ENCODE measurements at places on chromosomes 13 and 19.

DNA sequence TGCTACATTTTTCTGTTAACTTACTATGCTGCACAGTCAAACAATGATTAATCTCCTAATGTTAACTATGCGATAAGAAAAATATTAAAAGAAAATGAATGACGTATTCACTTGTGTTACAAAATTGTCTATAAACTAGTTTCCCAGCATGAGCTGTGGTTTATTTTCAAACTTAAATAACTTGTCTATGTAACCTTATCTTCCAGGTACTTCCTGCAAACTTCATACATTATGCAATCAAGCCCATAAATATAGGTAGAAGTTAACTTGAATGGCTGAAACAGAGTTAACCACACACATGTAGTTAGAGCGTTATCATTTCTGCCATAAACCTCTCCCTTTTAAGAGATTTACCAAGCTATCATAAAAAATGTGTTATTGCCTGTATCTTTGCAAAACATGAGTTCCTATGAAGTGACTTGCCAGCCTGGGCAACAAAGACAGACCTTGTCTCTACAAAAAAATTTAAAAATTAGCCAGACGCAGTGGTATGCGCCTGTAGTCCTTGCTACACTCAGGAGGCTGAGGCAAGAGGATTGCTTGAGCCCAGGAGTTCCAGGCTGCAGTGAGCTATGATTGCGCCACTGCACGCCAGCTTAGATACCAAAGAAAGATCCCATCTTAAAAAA lies 17.7 kb upstream of the KLF5 start:
- DNase-seq, result no peak

DNA sequence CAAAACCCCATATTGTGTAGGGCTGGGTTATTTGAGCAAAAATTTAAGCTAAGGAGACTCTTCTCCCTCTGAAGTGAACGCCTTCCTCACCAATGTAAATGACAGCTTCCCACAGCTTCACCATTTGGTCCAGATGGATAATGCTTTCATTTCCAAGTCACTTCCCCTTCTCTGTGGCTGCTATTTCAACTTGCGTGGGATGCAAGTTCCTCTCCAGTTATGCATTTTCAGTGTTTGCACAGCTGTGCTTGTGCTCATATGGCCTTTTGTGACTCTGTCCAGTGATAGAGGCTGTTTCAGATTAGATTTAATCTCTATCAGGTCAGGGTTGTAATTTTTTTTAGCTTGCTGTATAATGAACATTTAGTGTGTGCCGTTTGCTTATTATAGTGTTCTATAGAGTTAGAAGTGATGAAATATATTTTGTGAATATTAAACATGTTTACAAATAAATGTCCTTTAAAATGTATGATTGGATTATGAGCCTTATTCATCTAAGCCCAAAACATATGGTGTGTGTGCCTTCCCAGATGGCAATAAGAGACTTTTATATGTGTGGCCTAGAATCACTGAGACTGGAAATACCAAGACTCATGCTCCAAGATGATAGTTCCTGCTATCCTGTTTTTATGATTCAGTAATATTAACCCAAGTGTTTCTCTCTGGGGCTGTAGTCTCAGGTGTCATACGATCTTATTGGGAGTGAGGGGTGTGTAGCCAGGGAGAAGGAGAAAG lies 86.6 kb downstream of the TNFRSF19 start:
- DNase-seq, result no peak

DNA sequence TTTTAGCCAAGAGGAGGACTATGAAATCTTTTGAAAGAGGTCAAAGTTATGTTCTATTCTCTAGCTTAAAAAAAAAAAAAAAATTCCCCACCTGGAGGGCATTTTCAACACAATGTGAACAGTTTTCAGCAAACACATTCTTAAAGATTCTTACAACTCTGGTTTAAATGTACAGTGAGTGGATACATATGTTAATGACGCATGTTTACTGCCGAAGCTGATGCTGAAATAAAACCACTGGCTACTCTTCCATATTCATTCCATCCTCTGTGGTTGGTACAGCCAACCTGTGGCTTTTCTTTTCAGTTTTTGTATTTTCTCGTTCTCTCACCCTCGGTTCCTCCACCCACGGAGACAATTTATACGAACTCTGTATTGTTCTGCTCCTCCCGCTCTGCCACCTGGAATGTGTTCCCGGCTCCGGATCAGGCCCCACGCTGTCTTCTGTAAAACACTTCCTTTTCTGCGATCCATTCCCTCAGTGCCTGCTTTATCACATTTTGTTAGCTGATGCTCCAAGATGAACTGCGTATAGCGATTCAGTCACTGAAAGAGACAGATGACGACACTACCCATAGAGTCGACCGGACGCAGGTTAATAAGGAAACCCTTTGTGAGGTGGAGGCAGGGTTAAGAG lies 466.4 kb upstream of the ARGLU1 start:
- no peak for DNase-seq

DNA sequence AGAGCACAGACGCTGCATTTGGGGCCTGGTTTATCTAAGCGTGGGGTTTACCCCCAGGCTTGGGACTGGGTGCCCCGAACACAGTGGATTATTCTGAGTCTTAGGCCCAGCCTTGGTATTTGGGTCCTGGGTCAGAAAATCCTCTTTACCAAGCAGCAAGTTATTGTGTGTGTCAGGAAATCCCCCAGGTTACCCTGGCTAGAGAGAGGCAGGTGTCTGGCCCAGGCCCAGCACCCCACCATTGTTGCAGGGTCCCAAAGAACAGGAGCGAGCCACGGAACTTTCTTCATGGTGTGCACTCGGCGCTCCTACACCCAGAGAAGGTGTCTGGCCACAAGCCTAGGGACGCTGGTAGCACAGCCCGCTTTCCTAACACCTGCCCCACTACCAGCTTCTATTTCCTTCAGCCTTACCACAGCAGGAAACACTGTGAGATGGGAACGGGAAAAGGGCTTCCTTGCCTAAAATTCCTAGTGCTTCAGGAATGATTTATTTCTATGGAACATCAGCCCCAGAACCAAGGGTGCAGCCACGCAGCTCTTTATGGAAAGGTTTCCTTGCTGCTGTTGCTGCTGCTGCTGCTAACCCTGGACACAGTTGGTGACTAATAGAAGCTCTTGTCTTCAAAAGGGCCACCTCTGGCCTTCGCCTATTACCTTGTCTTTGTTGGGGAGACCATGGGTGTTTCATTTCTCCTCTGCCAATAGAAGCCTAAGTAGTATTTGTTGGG lies 7.4 kb upstream of the CDX2 start:
- no peak for DNase-seq

DNA sequence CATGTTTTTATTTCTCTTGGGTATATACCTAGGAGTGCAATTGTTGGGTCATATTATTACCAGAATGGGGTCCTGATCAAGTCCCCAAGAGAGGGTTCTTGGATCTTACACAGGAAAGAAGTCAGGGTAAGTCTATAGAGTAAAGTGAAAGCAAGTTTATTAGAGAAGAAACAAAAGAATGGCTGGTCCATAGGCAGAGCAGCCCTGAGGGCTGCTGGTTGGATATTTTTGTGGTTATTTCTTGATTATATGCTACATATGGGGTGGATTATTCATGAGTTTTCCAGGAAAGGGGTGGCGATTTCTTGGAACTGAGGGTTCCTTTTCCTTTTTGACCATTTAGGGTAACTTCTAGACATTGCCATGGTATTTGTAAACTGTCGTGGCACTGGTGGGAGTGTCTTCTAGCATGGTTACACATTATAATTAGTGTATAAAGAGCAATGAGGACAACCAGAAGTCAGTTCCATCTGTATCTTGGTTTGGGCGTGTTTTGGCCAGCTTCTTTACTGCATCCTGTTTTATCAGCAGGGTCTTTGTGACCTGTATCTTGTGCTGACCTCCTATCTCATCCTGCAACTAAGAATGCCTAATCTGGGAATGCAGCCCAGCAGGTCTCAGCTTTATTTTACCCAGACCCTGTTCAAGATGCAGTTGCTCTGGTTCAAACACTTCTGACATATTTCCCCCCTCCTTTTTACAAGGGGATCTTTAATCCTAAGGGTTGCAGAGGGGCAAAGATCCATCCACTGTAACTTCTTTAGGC lies 41.1 kb downstream of the CEACAM1 start:
- no peak for DNase-seq

- DNase-seq, result no peak
Observed at GRCh38 chr19:57786286-57786685, 16.8 kb downstream of the ZNF586 start.

- no peak for DNase-seq
Observed at GRCh38 chr13:44411841-44412240, 38.2 kb downstream of the SERP2 start.

DNA sequence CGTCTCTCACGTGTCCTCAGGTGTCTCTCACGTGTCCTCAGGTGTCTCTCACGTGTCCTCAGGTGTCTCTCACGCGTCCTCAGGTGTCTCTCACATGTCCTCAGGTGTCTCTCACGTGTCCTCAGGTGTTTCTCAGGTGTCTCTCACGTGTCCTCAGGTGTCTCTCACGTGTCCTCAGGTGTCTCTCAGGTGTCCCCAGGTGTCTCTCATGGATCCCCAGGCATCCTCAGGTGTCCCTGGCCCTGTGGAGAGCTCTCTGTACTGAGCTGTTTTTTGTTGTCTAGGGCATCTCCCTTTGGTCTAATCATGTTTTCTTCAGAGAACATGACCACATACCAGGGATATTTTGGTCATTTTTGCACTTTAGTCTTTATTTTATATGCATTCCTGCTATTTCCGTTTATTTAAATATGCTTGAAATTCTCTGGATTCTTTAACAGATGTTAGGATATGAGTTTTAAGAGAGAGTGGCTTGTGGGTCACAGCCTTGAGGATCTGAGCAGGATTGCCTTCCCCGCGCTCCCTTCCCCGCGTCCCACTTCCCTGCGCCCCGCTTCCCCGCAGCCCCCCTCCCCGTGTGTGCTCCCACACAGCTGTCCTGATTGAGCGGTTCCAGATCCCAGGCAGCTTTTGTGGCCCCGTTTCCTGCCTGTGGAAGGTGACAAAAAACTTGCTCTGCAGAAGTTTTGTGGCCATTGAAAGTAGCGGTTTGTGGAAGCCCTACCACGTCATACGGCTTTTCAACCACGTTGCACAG lies 31.9 kb downstream of the ATP4B start:
- DNase-seq, result no peak

DNA sequence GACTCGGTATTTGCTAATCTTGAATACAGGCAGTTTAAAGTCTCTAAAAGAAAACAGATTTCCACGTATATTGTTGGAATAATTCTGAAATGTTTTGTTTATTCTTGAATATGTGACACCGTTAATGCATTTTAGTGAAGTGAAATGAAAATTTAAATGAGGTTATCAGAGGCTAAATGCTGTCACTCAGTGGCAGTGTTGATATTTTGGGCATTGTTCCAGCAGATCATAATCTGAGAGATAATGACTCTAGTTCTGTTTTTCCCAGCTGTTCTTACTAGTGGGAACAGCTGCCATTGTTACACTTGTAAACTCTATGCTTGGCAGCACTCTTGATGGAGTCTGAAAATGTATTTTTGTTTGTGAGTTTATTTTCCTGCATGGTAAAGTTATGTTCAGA lies 365.6 kb upstream of the SLC10A2 start:
- DNase-seq, result no peak

- no peak for DNase-seq
Observed at GRCh38 chr13:30448441-30448840, 17.3 kb downstream of the HMGB1 start.

- DNase-seq, result no peak
Observed at GRCh38 chr19:10211061-10211460, 16.3 kb upstream of the DNMT1 start.

DNA sequence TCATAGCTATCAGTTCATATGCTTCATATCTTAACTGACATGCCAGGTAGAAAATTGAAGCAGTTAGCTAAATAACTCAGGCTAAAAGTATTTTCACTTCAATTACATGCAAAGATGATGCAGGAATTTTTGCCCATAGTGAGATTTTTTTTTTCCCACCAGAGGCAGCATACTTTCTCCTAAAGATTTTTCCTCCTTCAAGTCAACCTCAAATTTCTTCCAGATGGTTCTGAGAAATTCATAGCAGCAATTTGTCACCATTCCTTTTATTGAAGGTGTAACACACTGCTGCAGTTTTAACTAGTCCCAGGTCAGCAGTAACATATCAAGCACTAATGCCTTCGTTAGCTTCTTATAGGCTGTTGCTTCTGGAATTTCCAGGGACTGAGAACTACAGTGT lies 141.9 kb downstream of the SUCLA2 start:
- no peak for DNase-seq

DNA sequence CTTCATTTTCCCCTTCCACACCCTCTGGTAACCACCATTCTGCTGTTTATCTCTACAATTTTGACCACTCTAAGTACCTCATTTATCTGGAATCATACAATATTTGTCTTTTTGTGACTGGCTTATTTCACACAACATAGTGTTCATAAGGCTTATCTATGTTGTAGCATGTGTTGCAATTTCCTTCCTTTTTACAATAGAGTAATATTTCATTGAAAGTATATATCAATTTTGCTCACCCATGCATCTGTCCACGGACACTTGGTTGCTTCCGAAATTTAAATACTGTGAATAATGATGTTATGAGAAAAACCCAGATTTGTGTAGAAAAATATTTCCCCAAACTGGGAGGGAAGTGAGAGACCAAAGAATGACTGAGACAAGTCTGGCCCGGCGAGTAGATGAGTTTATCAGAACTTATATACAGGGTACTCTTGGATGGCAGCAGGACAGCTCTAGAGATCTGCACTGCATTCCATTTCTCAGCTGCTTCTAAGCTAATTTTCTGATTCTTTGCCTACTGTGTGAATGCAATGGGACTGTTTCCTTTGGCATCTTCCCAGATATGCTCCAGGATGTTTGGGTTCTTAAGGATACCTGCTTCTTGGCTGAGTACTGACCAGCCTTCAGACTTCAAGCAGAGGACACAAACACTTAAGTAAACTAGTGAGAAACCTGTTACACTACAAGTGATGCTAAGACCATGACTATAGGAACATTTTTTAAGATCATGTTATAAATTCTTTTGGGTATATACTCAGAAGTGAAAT lies 834.0 kb upstream of the PCDH9 start:
- no peak for DNase-seq

DNA sequence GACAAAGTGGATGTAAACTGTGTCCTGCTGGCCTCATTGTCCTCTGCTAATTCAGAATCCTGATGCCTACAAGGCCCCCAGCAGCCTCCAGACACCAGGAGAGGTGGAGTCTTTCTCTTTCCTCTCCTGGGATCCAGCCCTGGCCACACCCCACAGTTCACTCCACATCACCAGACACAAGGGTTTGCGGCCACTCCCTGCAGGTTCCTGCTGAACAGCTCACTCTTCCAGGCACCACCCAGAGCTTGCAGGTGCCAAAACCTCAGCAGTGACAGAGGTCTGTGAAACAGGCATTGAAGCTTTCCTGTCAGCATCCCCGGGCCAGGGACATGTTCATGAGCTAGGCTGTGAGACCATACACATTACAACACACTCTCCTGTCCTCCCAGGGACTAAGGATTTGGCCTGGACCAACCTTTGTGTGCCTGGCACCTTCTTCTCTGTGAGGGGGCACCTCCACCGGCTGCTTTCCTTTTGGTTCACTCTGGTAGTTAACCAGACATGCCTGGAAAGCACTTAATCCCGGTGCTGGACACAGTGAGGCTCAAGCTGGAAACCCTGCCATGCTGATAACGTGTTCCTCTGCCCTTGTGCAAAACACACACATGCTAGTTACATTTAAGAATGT lies 11.1 kb upstream of the ATP12A start:
- no peak for DNase-seq

GRCh38 chr13:42547612-42548011 lies 26.3 kb upstream of the TNFSF11 start:
- DNase-seq, result no peak

GRCh38 chr13:49443357-49443703 lies 534 bp downstream of the CAB39L start:
- DNase-seq, result no peak

- DNase-seq, result no peak
Observed at GRCh38 chr13:43979492-43979891, 99.8 kb downstream of the LACC1 start.
